GM23338 (cell line): ENCODE measurements at places on chromosomes 5 and 9.

DNA sequence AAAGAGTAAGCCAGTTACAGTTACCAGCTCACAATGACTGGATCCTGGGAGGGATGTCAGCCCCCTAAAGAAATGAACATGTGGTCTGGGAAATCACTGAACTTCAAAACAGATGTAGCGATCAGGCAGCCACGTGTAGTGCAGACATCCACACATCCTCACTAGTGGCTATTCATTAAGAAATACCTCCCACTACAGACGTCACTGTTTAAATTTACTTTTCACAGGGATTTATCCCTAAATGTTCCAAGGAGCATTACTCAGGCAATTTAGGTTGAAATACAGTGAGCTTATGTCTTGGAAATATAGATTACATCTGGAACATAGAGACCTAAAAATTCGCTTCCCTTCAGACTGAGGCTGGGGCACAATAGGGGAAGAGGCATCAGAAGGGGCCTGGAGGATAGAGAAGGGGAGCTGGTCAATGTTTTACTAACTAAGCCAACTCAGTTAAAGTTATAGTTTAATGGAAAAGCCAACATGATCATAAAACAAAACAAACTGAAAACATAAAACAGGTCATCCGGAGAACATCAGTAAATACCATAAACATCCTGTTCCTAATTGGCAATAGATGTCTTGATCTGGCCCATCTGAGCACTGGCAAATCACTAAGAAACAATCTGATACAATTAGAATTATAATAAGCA, 92.3 kb downstream of the FANCC start:
- DNase-seq: no peak

DNA sequence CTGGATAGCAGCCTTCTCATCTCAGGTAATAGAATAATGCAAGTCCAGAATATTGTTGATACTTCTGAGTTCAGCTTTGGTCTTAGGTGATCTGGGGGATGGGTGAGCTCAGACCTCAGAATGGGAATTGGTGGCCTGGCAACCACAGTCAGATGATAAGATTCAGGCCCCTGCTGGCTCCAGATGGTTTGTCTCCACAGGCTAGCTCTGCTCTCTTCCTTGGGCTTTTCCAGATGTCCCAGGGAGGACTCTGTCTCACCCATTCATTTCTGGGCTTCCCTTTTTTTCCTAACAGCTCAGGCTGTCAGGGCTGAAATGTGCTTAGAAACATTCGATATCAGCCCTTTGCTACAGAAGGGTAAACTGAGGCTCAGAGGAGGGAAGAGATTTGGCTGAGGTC, 17.6 kb upstream of the TNFSF15 start:
- no peak for DNase-seq

GRCh38 chr5:174084691-174085154, 39.2 kb downstream of the NSG2 start:
- DNase-seq: no peak

GRCh38 chr5:73222173-73222572, 49.2 kb downstream of the TMEM174 start:
- DNase-seq: no peak

DNA sequence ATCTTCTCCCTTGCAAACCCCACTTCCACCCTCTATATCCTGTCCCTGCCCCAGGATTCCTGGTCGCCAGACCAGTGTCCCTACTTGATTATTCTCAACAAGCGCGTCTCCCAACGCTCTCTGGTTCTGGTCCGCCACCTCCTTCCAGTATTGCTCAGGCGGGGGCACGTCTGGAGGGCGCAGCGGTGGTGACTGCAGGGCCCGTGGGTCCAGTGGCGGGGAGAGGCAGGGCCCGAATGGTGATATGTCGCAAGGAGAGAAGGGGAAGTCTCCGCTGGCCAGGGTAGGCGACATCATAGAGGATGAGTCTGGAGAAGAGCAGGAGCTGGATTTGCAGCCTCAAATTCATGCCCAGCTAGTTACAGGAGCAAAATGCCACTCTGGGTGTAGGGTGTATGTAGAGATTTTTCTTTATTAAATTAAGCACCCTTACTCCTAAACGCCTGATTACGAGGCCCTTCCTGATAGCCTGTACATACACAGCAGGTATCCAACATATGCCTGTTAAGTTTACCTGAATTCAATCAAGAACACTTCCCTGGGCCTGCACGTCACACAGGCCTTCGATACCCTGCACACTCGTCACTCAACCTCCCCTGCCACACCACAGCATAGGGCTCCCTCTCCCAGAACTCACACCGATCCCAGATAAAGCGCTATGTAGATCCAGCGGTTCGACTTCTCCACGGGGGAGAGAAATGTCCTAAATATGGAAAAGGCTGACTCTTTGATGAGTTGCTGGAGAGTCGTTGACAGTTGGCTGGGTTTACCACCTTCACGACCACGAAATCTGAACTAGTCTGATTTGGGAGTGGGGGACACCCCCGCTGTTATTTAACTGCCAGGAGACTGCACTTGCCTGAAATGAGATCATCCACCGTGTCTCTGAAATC, 4.8 kb downstream of the MCIDAS start:
- peak; percentile 39 for DNase-seq

DNA sequence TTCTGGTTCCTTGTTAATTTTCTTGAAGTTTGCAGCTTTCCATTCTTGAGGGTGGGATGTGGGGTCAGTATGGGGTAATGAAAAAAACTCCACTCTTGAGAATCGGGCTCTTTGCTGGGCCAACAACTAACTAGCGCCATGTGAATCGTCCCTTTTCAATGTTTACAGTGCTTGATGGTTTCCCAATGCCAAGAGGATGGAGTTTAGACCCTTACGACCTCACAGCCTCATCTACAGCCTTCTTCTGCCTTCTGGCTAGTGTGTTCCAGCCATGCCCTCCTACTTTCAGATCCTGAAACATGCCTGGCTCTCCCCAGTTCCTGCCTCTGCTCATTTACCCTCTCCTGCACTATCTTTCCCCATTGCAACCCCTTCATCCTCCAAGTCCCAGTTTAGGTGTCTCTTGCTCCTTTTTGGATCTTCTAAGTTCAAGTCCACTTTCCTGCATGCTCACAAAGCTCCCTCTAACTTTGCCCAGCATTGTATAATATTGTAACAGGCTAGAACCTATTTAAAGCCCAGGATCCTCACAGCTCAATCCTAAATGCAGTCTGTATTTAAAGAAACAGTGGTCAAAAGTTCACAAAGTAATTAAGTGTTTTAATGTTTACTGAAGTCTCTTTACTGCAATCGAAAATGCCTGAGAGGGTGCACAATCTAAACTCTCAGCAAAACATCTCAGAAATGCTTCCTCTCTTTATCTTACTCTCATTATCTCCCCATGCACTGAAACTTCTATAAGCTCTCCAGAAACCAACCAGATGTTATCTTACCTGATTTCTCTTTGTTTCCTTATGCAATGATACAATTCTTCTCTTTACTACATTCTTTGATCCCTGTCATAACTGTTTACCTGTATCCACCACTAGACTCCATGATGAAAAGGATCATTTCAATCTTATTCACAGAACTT, 20.6 kb upstream of the CAST start:
- DNase-seq: no peak

GRCh38 chr5:10036136-10036815, 213.4 kb downstream of the ATPSCKMT start:
- DNase-seq: no peak

GRCh38 chr5:107213025-107213424, 457.7 kb downstream of the EFNA5 start:
- peak; percentile 17 for DNase-seq

- DNase-seq: no peak
Measured at GRCh38 chr9:16275795-16276624, 594.5 kb downstream of the BNC2 start.

DNA sequence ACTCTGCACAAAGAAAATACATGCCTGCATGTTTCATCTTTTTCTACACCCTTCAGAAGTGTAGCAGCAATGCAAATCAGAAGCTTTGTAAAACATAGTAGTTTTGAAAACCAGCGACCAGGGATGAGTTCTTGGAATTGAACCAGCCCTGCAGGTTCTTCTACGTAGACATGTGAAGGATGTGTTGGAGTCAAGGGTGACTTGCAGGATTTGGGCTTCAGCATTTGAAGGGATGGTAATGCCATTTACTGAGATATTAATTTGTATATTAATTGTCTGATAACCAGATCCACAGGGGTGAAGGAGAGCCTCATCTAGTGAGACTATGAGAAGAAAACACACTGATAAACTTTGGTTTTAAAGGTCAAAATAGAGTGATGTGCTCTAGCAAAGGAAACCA, 72.4 kb downstream of the KIAA1958 start:
- DNase-seq: no peak

DNA sequence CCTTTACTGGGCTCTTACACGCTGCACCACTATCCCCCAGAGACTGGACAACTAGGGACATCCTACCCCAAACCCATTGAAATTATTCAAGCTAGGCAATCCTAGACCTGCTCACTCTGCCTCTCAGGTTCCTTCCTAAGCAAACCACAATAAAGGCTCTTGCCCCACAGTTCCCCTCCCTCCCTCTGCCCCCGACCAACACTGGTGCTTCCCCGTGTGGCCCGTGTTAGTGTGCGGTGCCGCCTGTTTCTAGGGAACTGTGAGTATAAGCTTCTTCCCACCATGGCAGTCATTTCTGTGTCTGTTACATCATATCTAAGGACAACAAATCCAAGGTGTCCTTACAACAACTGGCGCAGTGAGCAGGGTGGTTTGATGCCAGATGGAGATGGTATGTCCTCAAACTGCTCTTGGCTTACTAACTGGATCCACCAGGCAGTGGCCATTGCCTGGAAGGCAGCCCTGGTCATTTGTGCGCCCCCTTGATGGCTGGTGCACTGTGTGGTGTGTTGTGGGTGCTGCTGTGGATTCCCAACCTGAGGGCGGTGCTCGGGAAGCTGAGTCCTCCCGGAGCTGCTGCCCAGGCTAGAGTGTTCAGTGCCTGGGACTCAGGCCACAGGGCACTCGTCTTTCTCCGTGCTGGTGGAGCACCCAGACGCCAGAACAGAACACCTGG, 8.4 kb upstream of the MXD3 start:
- DNase-seq: no peak

- DNase-seq: no peak
Measured at GRCh38 chr5:168446983-168447619, 39.2 kb upstream of the RARS1 start.

DNA sequence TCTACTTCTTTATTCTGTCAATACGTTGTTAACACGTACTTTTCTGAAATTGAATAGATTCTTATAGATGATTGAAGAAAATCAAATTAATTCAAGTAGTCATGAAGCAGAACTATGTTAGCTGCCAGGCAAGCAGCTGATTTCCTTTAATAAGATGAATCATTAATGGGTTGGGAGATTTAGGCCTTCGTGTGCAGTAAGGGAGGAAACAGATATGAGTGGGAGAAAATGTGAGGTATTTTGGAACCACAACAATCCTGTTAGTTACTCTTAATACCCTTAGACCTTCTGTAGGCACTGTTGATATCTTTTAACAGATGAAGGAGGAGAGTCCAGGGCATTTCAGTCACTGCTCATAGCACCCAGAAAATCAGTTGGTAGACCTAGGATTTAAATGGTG, 121.0 kb downstream of the AOPEP start:
- DNase-seq: no peak

DNA sequence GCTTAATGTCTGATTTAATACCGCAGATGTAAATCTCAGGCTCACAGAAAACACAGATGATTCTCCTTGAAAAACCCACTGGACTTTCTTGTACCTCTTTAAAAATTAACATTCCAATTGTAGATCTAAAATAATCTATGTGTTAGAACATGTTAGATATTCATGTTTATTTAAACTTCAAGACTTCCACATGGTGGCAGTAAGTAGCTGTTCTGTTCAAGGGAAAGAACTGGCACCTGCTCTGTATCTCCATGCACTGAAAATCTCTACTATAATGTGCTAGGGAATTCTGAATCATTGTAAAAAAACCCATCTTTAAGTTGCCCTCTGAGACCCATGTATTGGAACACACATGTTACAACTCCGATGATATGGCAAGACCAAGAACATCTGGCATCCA, 366.9 kb downstream of the DMRTA1 start:
- peak; percentile 45 for DNase-seq

DNA sequence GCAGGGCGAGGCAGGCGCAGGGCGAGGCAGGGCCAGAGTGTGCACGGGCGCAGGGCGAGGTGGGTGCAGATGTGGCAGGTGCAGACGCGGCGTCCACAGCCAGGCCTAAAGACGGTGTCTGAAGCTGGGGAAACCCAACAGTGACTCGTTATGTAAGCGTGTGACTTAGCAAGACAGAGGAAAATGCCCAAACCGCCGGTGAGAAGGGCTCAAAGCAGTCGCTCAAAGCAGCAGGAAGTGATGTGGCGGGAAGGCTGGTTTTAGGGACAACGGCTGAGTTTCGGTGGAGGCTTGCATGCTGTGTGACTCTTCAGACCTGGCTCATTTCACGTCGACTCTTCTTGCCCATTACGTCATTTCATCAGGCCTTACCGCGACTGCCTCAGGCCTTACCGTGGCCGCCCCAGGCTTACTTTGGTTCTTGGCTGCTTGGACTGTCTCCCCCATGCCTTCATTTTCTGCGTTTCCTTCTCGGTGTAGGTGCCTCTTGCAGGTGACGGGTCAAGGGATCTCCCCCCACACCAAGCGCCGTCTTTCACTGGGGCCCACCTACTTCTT, 50.5 kb upstream of the EXOC3 start:
- DNase-seq: peak; percentile 47

DNA sequence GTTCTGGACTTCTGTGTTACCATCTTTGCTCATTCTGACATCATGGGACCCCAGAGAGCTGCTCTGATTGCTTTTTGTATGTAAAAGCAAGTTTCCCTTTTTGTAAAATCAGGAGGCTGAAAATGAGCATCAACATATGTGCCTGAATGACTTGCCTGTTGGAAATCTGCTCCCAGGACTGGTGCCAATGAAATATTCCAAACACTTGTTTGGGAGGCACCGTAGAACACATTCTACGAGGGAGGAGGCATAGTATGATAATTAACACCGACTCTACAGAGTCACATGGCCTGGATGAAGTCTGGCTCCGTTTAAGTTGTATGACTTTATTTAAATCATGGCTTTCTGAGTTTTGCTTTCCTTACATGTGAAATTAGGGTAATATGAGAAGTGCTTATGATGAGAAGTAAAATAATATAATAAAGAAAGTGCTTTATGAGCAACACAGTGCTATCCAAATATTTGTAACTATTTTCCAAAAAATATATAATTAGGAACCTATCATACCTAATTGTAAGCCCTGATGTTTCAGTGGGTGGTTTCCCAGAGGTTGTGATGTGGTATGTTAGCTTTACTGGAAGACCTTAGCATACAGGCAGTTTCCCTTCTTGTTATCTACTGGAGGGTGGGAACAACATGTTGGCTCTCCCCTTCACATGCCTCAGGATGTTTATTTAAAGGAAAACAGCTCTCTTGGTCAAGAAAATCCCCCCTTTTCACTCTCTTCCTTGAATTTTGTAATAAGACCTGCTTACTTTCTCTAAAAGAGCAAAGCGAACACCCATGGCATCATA, 238.1 kb downstream of the FBXL7 start:
- no peak for DNase-seq

DNA sequence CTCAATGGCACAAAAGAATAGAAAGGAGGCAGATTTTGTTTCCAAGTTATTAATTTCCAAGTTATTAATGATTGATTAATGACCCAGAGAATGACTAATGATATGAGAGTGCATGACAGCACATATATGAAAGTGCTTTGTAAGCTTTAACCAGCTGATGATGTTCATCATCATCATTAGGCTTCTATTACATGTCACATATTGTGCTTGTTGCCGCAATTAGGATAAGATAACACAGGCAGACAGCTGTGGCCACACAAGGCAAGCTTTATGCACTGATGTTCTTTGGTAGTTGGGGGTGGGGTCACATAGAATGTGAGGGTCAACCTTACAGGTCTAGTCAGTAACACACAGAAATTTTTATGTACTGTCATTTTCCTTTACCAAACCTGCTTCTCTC, 219.7 kb downstream of the TRPM3 start:
- DNase-seq: no peak

- peak; percentile 0 for DNase-seq
Measured at GRCh38 chr9:131258186-131258585, 18.1 kb downstream of the FAM78A start.
